Activated CD8-positive, alpha-beta T cell treated with anti-CD3 and anti-CD28 coated beads, Interleukin-2, amount 10 ng/mL, durations not matched to agents 7 days and 5 days (primary cell): ENCODE measurements at places on chromosomes 12 and 14. TPM values are rescaled to one million over a fixed set of nuclear protein-coding genes. Genes with fewer than 3 reads are reported as not detected.

DNA sequence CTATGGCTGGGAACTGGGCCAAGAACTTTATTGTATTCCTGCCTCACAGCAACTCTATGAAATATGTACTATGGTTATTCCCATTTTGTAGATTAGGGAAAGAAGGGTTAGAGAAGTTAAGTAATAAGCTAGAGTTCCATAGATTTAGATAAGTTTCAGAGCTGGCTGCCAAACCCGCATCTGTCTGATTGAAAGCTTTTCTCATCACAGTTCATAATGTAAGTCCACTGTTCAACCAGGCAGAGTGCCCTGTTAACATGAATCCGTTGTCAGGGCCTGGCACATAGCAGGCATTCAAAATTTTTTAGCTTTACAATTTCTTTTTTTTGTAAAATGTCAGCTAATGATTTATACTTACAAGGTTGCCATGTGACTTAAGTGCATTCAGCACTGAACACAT, 467.3 kb downstream of the NRXN3 start:
- no peak overlapping the region for H3K4me3 ChIP-seq
- H3K4me1 ChIP-seq: no peaks in the 10 kb centered on the region
- DNase-seq: no peak
- H3K27ac ChIP-seq: no peak overlapping the region
- H3K36me3 ChIP-seq: no peaks in the 10 kb centered on the region
- H3K27me3 ChIP-seq: peaks cover 3% of the 10 kb centered on the region

DNA sequence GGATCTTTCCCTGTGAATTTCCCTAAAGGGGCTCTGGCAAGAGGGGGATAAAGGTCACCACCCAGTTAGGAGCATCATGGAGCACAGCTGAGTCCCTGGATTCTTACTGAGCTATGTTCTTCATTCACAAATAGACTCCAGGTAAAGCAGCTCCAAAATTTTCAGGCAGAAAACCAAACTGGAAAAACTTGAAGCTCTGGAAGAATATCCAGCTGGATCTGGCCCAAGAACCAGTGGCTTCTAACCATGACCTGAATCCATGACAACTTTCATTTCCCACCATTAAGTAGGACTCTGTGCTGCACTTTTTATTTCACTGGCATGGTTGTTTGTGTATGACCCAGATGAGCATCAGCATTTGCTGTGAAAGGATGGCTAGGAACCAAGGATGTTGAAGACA, 180.4 kb upstream of the FKBP4 start:
- peaks cover 16% of the 10 kb centered on the region for H3K27me3 ChIP-seq
- no peak overlapping the region for H3K27ac ChIP-seq
- no peaks in the 10 kb centered on the region for H3K36me3 ChIP-seq
- DNase-seq: no peak
- no peak overlapping the region for H3K4me3 ChIP-seq

DNA sequence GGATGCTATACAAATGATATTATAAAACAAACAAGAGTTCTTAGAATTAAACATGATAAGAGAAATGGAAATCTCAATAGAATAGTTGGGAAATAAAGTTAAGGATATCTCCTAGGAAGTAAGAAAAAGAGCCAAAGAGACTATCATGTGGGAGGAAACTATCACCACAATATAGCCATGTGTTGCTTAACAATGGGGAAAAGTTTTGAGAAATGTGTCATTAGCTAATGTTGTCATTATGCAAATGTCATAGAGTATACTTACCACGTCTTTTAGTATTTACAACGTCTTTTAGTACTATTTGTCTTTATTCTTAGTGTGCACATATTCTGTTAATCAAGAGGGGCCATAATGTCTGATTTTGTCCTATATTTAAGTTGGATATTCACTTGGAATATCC, 58.7 kb downstream of the ZNF641 start:
- no peak for DNase-seq
- no peaks in the 10 kb centered on the region for H3K36me3 ChIP-seq
- peaks cover 15% of the 10 kb centered on the region for H3K27me3 ChIP-seq
- H3K27ac ChIP-seq: no peak overlapping the region

DNA sequence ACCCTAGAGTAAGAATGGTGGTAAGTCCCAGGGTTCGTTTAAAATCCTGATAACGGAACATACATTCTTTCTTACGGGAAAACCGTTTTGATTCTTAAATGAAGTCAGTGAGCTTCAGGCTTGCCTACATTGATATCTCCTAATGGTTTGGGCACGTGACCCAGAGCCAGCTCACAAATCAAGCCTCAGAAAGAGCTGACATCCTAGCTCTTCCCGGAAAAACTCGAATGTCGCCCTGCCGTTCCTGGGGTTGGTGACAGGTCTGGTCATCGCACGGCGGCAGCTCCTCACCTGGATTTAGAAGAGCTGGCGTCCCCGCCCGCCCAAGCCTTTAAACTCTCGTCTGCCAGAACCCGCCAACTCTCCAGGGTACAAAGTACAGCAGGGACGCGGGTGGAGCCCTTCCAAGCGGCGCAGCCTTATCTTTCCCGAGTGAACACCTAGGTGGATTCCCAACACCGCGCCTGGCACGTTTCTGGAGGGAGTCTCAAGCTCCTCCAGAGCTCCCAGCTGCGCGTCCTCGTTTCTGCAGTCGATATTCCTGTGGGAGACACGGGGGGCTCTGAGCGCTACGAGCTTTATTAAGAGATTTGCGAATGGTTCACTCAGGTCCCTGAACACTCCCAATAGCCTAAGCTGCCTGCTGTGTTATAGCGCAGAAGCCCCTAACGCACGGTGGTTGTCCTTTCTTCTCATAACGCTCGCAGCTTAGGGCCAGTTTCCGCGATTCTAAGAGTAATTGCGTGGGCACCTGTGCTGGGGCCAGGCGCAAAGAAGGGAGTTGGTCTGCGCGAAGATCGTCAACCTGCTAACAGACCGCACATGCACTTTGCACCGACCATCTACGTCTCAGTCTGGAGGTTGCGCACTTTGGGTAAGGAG, at the start of gene SSTR1:
Gene SSTR1 (plus strand): TSS at position 169 of the 882 bp plus-strand sequence. CDS start 1,486 bp downstream, outside the sequence.
- peaks cover 17% of the 10 kb centered on the region for H3K4me1 ChIP-seq
- DNase-seq: no peak
- H3K4me3 ChIP-seq: peak within 1 kb of the TSS; percentile 13
- H3K27me3 ChIP-seq: peaks cover 61% of the 10 kb centered on the region
- H3K36me3 ChIP-seq: peaks cover 2% of the 10 kb centered on the region

DNA sequence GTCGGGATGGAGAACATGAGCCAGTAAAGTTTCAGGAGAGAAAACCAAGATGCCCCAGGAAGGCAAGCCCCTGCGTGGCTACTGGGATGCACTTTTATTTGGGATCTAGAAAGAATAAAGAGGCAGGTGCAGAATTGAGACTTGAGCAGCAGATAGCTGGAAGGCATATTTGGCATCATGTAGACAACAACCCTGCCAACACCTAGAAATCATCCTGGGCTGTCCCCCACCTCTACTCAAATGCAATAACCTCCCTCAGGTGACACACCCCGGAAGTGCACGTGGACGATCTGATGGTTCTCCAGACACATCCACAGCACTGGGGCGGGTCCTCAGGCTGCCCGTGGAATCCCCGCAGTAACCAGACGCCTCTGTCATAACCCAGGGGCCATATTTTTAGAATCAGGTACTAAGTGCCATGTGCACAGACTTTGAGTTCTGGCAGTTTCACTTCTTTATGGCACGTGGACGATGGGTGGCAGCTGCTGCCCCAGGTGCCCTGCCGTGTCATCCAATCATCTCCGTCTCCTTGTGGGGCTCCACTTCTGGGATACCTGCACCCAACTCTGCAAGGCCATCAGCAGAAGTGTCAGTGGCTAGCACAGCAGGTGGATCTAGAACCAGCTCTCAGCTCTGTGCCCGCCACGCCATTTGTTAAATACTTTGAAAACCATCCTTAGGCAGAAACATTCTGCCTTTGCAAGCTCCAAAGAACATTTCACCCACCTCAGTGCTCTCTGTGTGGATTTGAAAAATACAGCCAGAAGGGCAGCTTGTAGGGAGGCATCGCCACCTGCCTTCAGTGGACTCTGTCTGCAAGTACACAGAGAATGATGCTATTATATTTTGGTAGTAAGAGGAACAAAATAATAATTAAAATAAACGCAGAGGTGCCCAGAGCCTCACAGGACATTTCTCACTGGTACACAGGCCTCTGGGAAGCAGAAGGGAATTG, 771.7 kb upstream of the TMEM132C start:
- no peaks in the 10 kb centered on the region for H3K36me3 ChIP-seq
- no peak overlapping the region for H3K27ac ChIP-seq
- H3K4me1 ChIP-seq: no peaks in the 10 kb centered on the region
- no peaks in the 10 kb centered on the region for H3K27me3 ChIP-seq

The LRRC10 gene
- not detected for total RNA-seq
